ENCODE measurements at places on chromosomes 2 and 18. TPM values are rescaled to one million over a fixed set of nuclear protein-coding genes. Genes with fewer than 3 reads are reported as not detected.

Gene CNOT9
- polyA plus RNA-seq, result 17.6 TPM

Gene SERPINB2
- 186 TPM for polyA plus RNA-seq

Gene SLC4A5
- 0.33 TPM for polyA plus RNA-seq

Gene GPR17
- 1.6 TPM for polyA plus RNA-seq

Gene ELOA2
- polyA plus RNA-seq, result not detected

Gene IL1F10
- polyA plus RNA-seq, result 0.18 TPM

Gene EHD3
- polyA plus RNA-seq, result 27.4 TPM

Gene FSIP2
- polyA plus RNA-seq, result 0.01 TPM

Gene MRO
- 0.07 TPM for polyA plus RNA-seq

Gene IL36G
- 54.5 TPM for polyA plus RNA-seq

Gene ALPI
- polyA plus RNA-seq, result not detected

Gene AQP12A
- not detected for polyA plus RNA-seq

Gene CCBE1
- 0.34 TPM for polyA plus RNA-seq

Gene HOXD13
- polyA plus RNA-seq, result not detected

Gene SPC25
- 4.1 TPM for polyA plus RNA-seq

All from esophagus (tissue), 2 donors.